Fibroblast of skin of left quadriceps (primary cell): ENCODE measurements at places on chromosomes 5 and 9.
A peak's percentile ranks its signal among the peaks of the same experiment; 100 is the strongest.

DNA sequence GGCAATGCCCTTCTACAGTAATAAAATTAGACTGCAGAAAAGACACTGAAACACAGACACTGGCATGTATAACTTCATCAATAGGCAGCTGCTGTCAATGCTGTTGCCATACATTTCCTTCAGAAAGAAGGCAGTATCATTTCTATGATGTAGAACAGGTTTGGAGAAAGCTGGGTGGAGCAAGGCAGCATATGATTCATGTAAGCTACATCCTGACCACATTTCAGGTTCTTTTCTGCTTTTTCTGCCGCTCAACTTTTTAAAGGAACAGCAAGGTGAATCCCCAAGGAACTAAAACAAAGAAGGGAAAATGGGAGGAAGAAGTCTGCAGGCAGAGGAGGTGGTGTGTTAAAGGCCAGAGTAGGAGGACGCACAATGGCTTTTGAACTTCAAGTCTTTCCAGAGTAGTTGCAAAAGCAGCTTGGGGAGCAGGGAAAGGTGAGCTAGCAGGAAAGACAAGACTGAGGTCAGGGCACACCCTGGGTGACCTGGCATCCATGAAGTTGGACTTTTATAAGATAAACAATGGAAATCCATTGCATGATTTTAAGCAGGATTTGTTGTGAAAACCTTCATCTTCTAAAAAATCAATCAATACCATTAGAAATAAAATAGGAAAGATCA is 142.1 kb downstream of the MED10 start:
- DNase-seq, result no peak

DNA sequence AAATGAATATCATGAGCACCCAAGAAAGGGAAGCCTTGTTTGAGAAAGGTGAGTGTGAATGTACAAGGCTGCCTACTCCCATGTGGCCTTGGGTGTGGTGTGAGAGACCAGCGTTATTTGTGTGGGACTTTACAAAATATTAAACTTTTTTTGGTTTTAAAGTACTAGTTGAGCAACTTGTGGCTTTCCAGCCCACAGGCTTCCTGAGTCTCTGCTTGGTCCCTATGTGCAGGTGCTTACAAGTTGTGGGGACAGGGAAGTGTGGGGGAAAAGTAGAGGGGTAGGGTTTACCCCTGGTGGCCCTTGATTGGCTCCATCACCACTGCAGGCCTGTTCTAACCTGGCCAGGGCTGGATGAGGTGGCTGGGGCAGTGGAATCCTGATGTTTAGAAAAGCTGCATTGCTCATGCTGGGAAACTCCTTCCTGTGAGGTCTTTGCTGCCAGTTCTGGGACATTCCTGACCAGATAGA is 19.7 kb downstream of the PTTG1 start:
- DNase-seq, result no peak

- no peak for DNase-seq
These were observed 7.2 kb upstream of the ARRDC3 start for GRCh38 chr5:91390268-91390667.

- no peak for DNase-seq
These were observed 13.0 kb downstream of the NAIF1 start for GRCh38 chr9:128054087-128054486.

- DNase-seq, result no peak
These were observed 32.1 kb downstream of the TRMO start for GRCh38 chr9:97889941-97890887.

DNA sequence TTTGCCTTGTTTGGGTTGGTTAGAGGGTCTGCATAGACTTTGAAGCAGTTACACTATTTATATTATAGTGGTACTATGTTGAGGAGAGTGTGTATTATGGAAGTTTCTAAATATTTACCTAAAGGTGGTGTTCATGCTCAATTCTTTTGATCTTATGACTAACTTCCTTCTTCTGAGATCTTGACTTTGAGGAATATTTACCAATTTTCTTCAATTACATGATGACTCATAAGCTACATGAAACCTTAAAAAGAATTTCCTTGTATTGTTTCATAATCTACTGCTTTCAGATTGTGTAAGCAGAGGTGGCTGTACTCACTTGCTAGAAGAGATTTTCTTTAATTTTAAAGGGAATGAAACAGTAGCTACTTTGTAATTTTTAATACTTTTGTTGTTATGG is 276.1 kb downstream of the TAF11L14 start:
- DNase-seq, result no peak

- DNase-seq, result no peak
These were observed 1048.0 kb upstream of the WWC1 start for GRCh38 chr5:167243463-167243862.

DNA sequence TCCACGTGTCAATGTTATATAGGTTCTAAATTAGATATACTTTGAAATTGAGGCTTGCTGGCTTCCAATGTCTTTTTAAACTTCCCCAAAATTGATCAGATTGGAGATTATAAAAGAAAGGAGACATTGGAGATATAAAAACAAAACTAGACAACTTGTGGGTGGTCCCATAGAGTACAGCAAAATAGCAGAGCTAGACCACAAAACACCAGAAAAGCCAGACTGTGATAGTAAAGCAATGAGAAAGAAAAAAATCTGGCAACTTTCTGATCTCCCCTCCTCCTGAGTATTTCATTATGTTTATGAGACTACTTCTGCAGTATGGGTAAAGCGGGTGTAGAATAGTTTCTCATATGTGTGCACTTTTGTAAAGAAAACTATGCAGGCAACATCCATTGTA is 713.8 kb upstream of the MEF2C start:
- no peak for DNase-seq

DNA sequence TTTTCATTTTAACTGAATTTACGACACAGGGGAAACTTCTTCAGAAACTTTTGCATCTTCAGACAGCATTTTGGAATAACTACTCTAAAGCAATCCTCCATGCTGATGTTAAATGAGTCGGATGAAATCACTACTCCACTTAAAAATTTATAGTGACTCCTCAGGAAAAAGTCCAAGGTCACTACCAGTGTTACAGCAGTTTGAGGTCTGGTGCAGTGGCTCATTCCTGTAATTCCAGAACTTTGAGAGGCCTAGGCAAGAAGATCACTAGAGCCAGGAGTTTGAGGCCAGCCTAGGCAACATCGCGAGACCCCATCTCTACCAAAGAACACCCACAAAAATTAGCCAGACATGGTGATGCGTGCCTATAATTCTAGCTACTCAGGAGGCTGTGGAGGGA is 5.9 kb upstream of the GAS1 start:
- no peak for DNase-seq

- DNase-seq, result no peak
These were observed 41.6 kb downstream of the CYSTM1 start for GRCh38 chr5:140216478-140217074.

DNA sequence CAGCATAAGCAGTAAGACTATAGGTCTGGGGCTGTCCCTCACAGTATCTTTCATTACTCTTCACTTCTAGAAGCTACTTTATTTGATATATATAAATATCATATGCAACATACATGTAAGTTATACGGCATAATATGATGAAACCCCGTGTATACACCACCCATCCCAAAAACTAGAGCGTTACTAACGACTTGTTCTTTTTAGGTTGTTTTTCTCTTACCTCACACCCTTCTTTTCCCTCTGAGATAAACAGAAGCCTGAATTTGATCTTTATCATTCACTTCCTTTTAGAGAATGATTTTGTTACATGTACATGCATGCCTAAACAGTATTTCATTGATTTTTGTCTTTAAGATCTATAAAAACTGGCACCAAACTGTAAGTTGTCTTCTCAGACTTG is 3.7 kb downstream of the TRMO start:
- no peak for DNase-seq

DNA sequence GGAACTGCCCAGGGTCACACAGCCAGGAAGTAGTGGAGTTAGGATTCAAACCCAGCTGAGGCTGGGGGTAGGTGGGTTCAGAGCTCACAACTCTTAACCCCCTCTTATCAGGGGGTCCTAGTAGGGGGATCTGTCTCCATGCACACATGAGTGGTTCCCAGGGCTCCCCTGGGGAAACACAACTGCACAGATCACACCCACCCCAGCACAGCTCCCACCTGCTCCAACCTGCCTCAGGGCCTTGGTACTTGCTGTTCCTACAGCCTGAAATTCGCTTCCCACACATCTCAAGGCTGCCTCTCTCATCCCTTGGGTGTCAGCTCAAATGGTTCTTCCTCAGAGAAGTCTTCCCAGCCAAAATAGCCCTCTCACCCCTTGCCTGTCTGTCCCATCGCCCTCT is 4.8 kb downstream of the SNCB start:
- no peak for DNase-seq

GRCh38 chr9:22214021-22214420 is 204.9 kb upstream of the CDKN2B start:
- no peak for DNase-seq

DNA sequence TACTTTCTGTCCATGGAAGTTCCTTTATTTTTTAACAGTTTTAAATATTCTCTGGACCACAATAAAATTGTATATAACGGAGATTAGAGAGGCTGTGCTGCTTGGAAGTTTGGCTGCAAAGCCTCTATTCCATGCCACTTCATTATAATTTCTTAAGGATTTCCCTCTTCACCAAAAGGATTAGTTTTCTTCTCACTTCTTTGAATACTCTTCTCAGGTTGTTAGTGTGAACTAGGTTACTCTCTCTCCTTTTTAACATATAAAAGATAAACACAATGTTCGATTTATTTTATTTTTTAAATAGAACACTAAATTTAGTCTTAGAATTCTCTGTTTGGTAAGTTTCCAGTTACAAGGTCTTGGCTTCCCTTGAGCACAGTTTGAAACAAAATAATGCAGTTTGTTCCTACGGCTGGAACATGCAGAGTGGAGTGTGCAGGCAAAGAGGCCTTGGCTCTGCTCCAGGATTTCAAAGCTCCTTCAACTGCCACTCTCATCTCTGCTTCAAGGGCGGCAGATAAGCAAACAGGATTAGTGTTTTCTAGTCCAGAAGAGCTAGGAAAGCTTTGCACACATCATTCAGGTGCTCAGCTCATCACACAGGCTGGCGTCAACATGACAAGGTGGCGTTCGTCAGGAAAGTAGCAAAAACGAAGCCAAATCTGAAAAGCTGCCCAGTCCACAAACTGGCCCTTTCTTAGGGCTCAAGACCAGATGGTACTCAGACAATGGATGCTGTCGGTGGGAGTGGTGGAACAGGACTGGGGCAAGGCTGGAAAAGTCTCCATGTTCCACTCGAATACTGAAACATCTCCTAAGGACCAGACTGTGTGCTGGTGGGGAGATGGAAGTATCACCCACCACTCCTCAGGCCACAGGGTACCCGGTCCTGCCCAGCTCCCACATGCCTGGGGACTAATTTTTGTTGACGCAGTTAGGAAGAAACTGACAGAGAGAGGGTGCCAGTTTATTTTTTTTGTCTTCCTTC is 286.6 kb downstream of the CRB2 start:
- no peak for DNase-seq

DNA sequence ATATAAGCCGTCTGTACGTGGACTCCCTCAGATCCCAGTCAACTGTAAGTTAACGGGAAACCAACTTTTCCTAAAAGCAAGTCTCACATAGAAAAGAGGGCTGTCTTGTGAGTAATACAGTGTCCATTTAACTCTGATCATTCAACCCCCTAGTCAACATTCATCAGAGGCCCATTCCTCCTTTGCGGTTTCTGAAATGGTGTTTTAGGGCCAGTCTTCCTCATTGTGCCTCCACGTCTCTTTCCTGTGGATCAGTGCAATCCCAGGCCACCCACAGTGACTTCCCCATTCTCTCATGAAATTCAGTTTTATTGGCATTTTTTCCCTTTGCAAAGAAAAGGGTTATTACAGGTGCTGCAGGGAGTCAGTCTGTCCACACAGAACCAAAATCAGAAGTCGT is 261.8 kb downstream of the NR3C1 start:
- DNase-seq, result no peak

GRCh38 chr9:134541097-134541747 is 100.4 kb upstream of the COL5A1 start:
- no peak for DNase-seq

DNA sequence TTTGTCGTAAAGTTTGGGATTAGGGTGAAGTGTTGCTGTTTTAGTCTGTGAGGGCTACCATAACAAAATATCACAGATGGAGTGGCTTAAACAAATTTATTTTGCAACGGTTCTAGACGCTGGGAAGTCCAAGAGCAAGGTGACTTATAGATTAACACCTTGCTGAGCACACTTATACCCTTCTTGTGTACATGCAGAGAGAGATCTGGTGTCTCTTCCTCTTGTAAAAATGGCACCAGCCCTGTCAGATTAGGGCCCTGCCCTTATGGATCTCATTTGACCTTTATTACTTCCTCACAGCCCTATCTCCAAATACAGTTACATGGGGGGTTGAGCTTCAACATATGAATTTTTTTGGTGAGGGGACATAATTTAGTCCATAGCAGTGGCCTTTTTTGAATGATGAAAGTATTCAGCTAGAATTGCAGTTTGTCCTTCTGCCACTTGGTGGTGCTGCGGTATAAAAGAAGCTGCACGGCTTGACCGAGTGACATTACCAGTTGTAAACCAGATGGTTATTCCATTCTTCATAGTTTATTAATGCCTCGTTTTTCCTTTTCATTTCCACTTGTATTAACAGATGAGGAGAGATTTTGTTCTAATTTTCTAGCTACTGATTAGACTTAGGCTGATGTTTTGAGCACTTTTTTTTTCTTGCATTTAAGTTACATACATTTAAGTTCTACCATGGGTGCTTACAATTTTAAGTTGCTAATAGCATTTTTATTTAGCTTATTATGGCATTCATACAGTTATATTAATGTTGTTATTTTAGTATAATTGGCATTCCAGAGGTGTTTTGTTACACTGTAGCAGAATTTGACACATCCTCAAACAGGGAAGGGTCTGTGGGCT is 19.4 kb downstream of the DCP2 start:
- peak; percentile 50 for DNase-seq

DNA sequence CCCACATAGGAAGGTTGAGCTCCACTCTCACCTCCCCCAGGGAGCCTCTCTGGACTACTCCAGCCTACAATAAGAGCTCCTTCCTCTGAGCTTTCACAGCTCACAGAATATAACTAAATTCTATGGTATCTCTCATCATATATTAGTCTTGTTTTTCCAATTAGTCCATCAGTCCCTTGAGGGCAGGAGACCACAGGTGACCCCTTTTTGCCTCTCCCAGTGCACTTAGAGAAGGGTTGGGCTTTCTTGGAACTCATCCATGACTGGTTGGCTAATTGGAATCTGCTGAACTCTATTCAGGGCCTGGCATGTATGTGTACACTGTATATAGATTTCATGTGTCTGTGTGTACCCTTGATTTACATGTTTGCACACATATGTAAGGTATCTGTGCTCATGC is 50.4 kb upstream of the ARAP3 start:
- no peak for DNase-seq

DNA sequence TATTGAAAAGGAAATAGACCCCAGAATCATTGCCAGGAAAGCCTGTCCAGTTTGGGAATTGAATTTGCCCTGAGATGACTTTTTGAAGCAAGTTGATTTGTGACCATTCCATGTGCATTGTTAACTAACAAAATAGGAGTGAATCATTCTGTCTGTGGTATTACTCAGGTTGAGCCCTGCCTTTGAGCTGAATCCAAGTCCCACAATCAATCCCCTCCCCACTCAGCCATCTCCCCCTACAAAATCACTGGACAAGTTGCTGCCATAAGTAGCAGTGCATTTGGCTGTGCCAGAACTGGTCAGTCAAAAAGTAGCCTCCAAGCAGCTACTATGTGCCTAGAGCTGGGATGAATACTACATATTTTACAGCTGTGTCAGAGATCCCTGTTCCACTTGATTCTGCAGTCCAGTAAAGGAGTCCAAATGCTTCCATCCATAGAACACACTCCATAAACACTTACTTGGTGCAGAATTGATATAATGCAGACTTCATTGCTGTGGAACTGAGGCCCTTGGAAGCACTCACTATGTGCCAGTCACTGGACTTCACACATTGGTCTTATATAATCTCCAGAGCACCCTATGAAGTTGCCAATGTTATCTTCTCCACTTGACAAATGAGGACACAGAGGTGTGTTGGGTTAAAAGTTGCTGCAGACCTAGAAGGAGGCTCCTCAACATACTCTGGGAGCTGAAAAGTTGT is 96.1 kb downstream of the ZNF462 start:
- DNase-seq, result no peak
